NCI-H1930 (cell line): ENCODE measurements at places on chromosomes 7 and 10.

DNA sequence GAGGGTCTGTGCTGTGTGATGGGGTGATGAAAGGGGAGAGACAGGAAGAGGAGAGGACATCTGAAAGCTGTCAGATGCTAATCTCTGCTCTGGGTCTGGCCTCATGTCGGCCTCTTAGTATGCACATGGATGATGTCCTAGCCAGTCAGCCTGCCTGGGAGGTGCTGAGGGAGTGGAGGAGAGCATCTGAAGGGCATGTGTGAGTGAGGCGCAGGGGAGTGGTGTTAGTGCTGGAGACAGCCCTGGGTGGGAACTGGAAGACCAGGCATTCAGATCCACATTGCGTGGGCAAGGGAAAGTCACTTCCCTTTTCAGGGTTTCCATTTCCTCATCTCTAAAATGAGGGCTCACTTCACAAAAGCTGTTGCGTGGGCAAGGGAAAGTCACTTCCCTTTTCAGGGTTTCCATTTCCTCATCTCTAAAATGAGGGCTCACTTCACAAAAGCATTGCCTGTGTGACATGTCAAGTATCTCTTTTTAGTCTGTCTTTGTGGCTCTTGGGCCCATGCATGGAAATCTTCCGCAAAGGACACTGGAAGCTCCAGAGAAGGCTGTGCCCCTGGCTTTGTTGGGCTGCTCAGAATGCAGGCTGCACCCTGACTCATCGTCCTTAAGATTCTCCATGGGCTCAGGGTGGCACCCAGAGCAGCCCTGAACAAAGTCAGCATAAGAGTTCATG, 10.0 kb downstream of the SFTPD start:
- no peak for DNase-seq

- DNase-seq, result no peak
Observed at GRCh38 chr7:151853896-151854719, 22.8 kb downstream of the PRKAG2 start.

GRCh38 chr7:99579281-99579955, 18.6 kb upstream of the TMEM225B start:
- no peak for DNase-seq

GRCh38 chr10:93718937-93719725, 16.7 kb upstream of the FRA10AC1 start:
- no peak for DNase-seq
